ENCODE measurements at places on chromosomes 7 and 10.

DNA sequence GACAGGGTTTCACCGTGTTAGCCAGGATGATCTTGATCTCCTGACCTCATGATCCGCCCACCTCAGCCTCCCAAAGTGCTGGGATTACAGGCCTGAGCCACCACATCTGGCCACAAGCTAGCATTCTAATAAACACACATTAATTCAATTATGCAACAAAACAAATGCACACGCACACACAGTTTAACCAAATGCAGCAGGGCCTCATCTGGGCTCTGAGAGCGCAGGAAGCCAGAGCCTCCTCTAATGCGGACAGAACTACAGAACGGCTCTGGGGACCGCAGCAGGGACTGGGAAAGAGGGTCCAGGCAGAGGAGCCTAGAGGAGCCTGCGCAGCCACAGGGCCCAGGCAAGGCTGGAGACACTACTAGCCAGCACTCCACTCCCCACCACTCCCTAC lies 3.8 kb downstream of the MAD1L1 start:
- no peak for DNase-seq

- no peak for DNase-seq
Measured at GRCh38 chr10:52879091-52879807, 106.7 kb upstream of the MBL2 start.

- DNase-seq = peak; percentile 57
Measured at GRCh38 chr10:44974628-44975430, 3.8 kb downstream of the DEPP1 start.

DNA sequence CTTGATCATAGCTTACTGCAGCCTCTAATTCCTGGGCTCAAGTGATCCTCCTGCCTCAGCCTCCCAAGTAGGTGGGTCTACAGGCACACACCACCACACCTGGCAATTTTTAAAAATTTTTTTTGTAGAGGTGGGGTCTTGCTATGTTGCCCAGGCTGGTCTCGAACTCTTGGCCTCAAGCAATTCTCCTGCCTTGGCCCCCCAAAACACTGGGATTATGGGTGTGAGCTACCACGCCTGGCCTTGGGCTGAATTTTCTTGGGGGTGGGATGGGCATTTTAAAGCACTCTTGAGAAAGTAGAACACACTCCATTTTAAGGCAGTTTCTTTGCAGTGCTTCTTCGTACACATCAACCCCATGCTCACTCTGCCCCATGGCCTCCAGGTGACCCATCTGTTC lies 28.7 kb downstream of the TBXAS1 start:
- DNase-seq = no peak

GRCh38 chr7:108014747-108015682 lies 12.1 kb upstream of the LAMB1 start:
- DNase-seq = no peak

- no peak for DNase-seq
Measured at GRCh38 chr10:103720964-103721335, 134.4 kb downstream of the SH3PXD2A start.

GRCh38 chr7:94576316-94576715 lies 66.7 kb downstream of the CASD1 start:
- no peak for DNase-seq

GRCh38 chr7:123154231-123154860 lies 45.4 kb downstream of the SLC13A1 start:
- DNase-seq = peak; percentile 91

- no peak for DNase-seq
Measured at GRCh38 chr7:30612658-30613265, 18.1 kb downstream of the GARS1 start.
